Muscle of leg (tissue), 16 donors: ENCODE measurements at places on chromosomes 12 and 14. TPM values are rescaled to one million over a fixed set of nuclear protein-coding genes. Genes with fewer than 3 reads are reported as not detected.

Gene UNG
- 20.1 TPM for total RNA-seq

GRCh38 chr12:49776858-49777257 lies 35.5 kb downstream of the TMBIM6 start:
- H3K4me1 ChIP-seq = peaks cover 3% of the 10 kb centered on the region
- no peak overlapping the region for H3K27ac ChIP-seq
- H3K4me3 ChIP-seq = no peak overlapping the region
- no peaks in the 10 kb centered on the region for H3K27me3 ChIP-seq
- DNase-seq = no peak
- no peaks in the 10 kb centered on the region for H3K36me3 ChIP-seq

Gene LRRC10
- total RNA-seq = not detected

GRCh38 chr14:101839236-101839635 lies 77.7 kb downstream of the PPP2R5C start:
- no peak for DNase-seq
- no peak overlapping the region for H3K4me3 ChIP-seq
- H3K4me1 ChIP-seq = peaks cover 16% of the 10 kb centered on the region
- peaks cover 4% of the 10 kb centered on the region for H3K36me3 ChIP-seq

Gene MBIP
- 15.2 TPM for total RNA-seq

Gene DIO2
- total RNA-seq = 0.80 TPM

- H3K36me3 ChIP-seq = peaks cover under 1% of the 10 kb centered on the region
- H3K4me1 ChIP-seq = no peaks in the 10 kb centered on the region
- H3K27me3 ChIP-seq = no peaks in the 10 kb centered on the region
- DNase-seq = peak; percentile 16
Measured at GRCh38 chr12:64137117-64137516, 85.0 kb downstream of the KICS2 start.

DNA sequence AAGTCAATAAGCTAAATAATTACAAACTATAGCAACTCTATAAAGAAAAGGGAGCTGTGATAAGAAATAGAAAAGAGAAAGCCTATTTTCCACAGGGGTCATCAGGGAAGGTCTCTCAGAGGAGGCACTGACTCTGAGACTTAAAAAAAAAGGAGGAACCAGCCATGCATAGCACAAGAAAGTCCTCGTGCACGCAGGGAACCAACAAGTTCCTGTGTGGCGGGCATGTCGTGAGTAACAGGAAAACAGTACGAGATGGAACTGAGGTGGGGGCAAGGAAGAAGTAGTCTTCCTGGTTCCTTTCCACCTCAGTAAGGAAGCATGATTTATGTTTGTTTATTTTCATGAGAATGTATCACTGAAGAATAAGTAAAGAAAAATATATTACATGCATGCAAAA lies 367.0 kb upstream of the TMEM132C start:
- H3K27me3 ChIP-seq = no peaks in the 10 kb centered on the region
- H3K4me1 ChIP-seq = no peaks in the 10 kb centered on the region
- no peak overlapping the region for H3K4me3 ChIP-seq
- no peaks in the 10 kb centered on the region for H3K36me3 ChIP-seq

- no peaks in the 10 kb centered on the region for H3K27me3 ChIP-seq
- DNase-seq = no peak
- no peak overlapping the region for H3K27ac ChIP-seq
Measured at GRCh38 chr12:41992692-41993215, 151.9 kb downstream of the GXYLT1 start.

GRCh38 chr12:64779354-64779974 lies 20.3 kb upstream of the GNS start:
- no peak overlapping the region for H3K27ac ChIP-seq
- DNase-seq = no peak
- no peak overlapping the region for H3K4me3 ChIP-seq
- no peaks in the 10 kb centered on the region for H3K36me3 ChIP-seq

DNA sequence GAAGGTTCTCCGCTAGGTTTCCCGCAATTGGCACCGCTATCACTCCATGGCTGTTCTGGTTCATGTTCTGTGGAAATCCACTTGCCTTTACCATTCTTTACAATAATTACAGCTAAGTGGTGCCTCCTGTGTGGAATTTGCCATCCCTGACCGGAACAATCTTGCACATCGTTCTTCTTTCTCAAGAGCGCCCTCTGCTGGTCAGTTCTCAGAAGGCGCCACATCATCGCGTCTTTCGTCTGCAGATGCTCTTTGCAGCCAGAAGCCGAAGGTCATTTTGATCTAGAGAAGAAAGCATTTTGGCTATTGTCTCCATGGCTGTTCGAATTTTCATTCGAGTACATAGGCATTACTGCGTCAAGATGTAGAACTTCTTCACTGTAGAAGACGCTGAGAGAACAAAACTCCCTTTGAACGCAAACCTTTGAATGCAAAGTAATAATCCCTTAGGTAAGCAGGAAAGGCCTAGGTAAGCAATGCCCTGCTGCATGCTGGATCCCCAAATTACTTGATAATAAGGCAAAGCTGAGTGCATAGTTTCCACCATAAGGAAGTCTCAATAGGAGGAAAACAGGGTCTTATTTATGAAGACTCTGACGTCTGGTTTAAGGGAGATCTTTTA lies 10.1 kb upstream of the RTRAF start:
- no peak overlapping the region for H3K27ac ChIP-seq
- no peak overlapping the region for H3K4me3 ChIP-seq
- peak; percentile 88 for DNase-seq

DNA sequence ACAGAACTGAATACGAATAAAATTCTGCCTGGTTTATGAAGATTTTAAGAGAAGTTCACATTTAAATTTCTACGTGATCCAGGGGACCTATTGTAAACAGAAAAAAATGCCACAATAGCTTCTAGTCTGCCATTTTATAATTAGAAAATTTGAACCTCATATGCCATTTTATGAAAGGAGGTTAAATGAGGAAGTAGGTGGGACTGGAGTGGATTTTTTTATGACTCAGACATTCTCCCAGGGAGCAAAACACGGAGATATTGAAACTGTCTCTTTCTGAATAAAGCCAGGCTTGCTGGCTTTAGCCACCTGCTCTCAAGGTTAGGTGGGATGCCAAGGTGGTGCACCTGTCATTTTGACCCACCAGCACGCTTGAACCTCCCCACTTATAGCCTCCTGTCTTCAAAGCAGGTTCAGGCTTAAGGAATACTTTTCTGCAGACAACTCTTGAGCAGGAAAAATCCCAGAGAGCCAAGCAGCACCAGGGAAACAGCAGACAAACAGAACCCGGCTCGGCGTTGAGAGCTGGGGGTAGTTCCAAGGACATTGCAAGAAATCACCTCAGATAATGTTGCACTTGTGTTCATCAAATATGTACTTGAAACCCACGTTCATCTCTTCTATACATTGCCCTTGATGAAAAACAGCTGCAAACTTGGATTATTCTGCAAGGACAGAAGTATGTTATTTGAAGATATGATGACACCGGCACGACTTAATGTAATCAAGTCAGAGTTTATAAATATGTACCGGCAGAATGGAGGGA lies 203.7 kb downstream of the PPM1H start:
- H3K36me3 ChIP-seq = no peaks in the 10 kb centered on the region
- peak; percentile 50 for DNase-seq
- no peak overlapping the region for H3K4me3 ChIP-seq
- peak overlapping the region; percentile 25 for H3K27ac ChIP-seq
- H3K27me3 ChIP-seq = no peaks in the 10 kb centered on the region
- peaks cover 22% of the 10 kb centered on the region for H3K4me1 ChIP-seq

- H3K36me3 ChIP-seq = peaks cover 43% of the 10 kb centered on the region
- no peak overlapping the region for H3K4me3 ChIP-seq
- H3K27me3 ChIP-seq = no peaks in the 10 kb centered on the region
- peak; percentile 15 for DNase-seq
- peaks cover 2% of the 10 kb centered on the region for H3K4me1 ChIP-seq
Measured at GRCh38 chr12:105218434-105218833, 17.5 kb downstream of the APPL2 start.

Gene KMT2D
- total RNA-seq = 25.6 TPM

GRCh38 chr14:42944284-42944683 lies 1337.6 kb downstream of the LRFN5 start:
- H3K36me3 ChIP-seq = no peaks in the 10 kb centered on the region
- H3K27ac ChIP-seq = no peak overlapping the region
- H3K4me1 ChIP-seq = no peaks in the 10 kb centered on the region
- no peak overlapping the region for H3K4me3 ChIP-seq

Gene DEPDC4
- total RNA-seq = 1.6 TPM

Gene HOTAIR
- 1.8 TPM for total RNA-seq

Gene ABCB9
- 3.9 TPM for total RNA-seq

DNA sequence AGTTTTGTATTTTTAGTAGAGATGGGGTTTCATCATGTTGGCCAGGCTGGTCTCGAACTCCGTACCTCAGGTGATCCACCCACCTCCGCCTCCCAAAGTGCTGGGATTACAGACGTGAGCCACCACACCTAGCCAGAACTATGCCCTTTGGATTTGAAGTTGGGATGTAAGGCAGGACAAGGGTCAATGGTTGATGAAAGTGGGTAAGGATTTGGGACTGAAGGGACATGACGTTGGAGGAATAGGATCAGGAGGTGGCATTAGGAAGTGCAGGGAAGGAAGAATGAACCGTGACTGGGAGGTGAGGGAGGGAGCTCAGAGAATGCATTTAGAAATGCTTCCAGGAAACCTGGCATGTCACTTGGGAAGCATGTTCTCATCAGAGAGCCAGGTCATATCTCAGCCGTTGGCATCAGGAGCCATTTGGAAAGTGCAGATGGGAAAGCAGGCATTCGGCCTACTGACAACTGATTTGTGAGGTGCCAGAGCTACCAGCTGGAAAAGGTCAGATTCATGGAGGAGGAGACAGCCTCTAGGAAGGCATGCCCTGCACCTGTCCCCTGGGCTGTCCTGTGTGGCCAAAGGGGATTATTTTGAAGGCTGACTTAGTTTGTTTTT lies 2.2 kb downstream of the CRADD start:
- peak; percentile 83 for DNase-seq
- peaks cover 31% of the 10 kb centered on the region for H3K4me1 ChIP-seq
- H3K27me3 ChIP-seq = no peaks in the 10 kb centered on the region
- H3K4me3 ChIP-seq = no peak overlapping the region
- no peaks in the 10 kb centered on the region for H3K36me3 ChIP-seq

GRCh38 chr14:61780125-61780524 lies 17.9 kb downstream of the SNAPC1 start:
- H3K4me1 ChIP-seq = no peaks in the 10 kb centered on the region
- peaks cover 20% of the 10 kb centered on the region for H3K36me3 ChIP-seq
- no peak overlapping the region for H3K27ac ChIP-seq
- H3K27me3 ChIP-seq = no peaks in the 10 kb centered on the region
- no peak for DNase-seq

Gene KRT79
- not detected for total RNA-seq

Gene FAM186B
- 0.18 TPM for total RNA-seq

DNA sequence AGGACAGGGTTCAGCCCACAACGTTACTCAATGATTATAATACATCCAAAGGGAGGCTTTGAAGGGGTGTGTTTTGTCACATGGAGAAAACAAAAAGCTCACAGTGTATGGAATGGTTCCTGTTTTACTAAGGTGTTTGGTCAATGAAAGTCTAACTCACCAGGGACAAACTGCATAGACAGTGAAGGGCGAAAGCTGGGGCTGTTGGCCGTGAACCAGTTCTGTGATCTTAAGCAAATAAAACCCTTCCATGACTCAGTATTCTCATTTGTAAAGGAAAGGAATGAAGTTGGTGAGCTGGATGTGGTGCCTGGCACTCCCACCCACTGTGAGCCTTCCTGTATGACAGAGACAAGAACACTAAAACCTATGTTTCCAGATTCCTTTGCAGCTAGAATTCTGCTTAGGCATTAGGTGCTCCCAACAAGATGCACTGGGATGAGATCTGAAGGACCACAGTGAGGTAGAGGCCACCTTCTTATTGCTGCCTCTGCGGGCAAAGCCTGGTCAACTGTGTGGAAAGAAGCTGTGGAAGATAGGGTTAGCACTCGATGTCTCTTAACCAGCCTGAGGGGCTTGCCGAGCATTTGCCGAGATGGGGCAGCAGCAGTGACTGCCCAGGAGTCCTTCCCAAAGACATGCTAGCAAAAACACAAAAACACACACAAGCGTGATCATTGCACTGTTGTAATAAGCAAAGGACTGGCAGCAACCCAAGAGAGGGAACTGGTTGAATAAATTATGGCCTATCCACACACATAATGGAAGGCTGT lies 48.5 kb downstream of the VCPKMT start:
- H3K4me1 ChIP-seq = no peaks in the 10 kb centered on the region
- H3K27ac ChIP-seq = no peak overlapping the region
- no peak overlapping the region for H3K4me3 ChIP-seq
- no peaks in the 10 kb centered on the region for H3K27me3 ChIP-seq
- H3K36me3 ChIP-seq = no peaks in the 10 kb centered on the region
- no peak for DNase-seq

DNA sequence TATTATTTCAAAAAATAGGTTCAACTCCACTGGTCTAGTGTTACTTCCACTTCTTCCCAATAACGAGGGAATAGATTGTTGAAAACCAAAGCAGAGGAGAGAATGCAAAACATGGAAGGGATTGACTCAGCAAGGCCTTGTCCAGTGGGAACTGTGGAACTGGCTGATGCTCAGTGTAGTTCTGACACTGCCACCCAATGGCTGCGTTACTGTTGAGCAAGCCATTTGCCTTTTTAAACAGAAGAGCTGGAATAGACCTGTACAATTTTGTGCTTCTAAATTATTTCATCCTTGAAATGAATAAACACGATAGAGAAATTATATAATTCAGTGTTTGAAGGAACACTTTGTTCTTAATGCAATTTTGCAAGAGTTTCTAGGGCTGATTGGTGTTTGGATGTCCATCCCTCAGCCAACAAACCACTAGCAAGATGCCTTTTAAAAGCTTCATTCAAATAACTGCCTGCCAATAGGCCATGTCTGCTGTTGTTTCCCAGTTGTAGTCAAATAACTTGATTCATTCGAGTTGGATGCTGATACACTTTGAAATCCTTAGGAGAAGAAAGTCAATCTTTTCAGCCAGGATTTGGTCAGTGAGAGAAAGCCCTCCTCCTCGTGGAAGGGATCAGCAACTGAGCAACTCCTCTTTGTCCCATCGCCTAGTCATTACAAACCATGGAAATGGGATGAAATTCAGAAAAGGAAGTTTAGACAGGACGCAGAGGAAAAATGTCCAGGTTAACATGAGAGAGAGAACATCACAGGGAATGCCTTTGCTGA lies 7.3 kb upstream of the MGP start:
- peaks cover 8% of the 10 kb centered on the region for H3K4me1 ChIP-seq
- no peaks in the 10 kb centered on the region for H3K36me3 ChIP-seq
- peak; percentile 93 for DNase-seq
- H3K4me3 ChIP-seq = no peak overlapping the region

Gene PLEKHA5
- 21.1 TPM for total RNA-seq

GRCh38 chr14:101010293-101010692 lies 106.8 kb upstream of the RTL1 start:
- H3K27ac ChIP-seq = peak overlapping the region; percentile 20
- DNase-seq = no peak
- peaks cover 50% of the 10 kb centered on the region for H3K36me3 ChIP-seq
- no peaks in the 10 kb centered on the region for H3K27me3 ChIP-seq
- peaks cover 25% of the 10 kb centered on the region for H3K4me1 ChIP-seq
